ENCODE measurements at places on chromosomes 4 and X.

DNA sequence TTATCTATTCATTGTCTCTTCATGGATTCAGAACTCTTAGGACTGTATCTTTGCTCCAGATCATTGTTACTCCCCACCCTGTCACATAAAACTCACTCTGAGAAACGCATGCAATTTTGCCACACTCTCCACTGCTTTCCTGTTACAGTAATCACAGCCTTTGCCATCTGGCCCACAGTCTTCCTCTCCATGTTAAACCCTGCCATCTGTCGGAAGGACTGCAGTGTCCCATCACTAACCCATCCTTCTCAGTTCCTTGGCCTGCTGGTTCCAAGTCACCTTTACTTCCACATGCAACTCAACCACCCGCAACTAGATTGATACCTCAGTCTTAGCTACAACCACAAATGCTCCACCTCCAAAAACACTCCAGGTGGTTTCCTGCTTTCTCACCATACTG is 308.7 kb upstream of the FAM241A start:
- no peak for DNase-seq

- no peak for DNase-seq
Observed at GRCh38 chr4:171602638-171603355, 210.4 kb upstream of the GALNTL6 start.

- DNase-seq: no peak
Observed at GRCh38 chrX:39930786-39931528, 166.8 kb downstream of the BCOR start.

DNA sequence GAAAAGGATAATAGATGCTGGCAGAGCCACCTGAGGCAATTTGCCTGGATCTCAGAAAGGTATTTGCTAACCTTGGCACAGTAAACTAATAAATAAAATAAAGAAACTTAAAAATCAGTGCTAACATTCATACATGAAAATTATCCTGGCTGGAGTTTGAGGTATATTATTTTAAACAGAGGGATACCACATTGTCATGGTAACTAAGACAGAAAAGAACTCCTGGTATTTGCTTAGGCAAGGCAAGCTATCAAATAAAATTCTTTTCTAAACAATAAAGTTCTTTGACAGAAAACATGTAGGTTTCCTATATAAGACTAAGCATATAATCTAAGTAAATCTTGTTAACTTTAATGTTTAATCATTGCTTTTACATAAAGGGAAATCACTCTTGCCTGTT is 218.8 kb downstream of the MAGEB17 start:
- no peak for DNase-seq

DNA sequence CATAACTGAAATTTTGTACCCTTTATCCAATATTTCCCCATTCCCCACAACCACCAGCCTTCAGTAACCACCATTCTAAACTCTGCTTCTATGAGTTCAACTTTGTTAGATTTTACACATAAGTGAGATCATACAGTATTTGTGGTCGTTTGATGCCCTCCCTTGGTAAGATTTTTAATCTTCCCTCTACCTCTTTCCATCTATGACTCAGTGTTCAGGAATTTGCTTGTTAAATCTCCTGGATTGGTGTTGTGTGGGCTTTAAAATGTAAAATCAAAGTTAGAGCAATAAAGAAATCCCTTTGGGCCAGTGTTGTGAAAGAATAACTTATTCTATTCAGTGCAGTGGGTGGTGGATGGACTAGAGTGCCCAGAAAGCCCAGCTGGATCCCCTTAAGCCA is 37.4 kb downstream of the SLC16A2 start:
- no peak for DNase-seq

DNA sequence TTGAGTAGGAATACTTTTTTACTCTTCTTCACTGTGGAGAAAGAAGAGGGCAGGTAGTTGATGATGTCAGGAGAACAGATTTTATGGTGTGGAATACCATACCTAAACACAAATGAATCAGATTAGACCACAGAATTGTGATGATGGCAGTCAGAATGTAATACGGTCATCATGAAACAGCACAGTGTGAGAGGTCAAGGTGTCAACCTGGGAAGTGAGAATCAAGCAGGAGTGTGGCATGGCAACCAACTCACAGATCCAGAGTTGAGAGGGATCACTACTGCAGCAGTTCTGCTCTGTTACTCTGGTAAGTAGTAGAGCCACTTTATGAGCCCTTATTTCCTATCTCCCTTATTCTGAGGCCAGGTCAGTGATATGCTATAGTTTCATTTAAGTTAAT is 27.7 kb downstream of the METTL14 start:
- DNase-seq: no peak

- no peak for DNase-seq
Observed at GRCh38 chrX:110216027-110216426, 101.9 kb downstream of the AMMECR1 start.

GRCh38 chr4:76216524-76216923 is 2.9 kb upstream of the SCARB2 start:
- DNase-seq: no peak

- peak; percentile 5 for DNase-seq
Observed at GRCh38 chrX:20988118-20988517, 386.1 kb upstream of the CNKSR2 start.

GRCh38 chr4:93317561-93317960 is 511.0 kb upstream of the ATOH1 start:
- no peak for DNase-seq

DNA sequence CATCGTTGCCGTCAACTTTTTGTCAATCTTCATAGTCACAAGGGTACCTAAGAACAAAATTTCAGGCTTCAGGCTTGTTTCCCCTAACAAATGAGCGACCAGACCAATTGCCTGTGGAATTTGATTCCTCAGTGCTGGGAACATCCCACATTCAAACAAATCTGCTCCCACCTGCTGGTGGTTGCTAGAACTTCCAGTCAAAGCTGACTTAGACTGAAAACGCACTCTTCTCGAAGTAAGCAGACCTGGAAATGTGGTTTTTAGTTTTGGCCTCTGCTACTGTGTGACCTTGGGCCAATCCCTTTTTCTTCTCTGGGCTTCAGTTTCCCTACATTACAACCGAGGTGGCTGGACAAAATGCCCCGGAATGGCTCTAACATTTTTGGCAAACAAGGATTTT is 1.8 kb upstream of the GABRQ start:
- DNase-seq: peak; percentile 54

DNA sequence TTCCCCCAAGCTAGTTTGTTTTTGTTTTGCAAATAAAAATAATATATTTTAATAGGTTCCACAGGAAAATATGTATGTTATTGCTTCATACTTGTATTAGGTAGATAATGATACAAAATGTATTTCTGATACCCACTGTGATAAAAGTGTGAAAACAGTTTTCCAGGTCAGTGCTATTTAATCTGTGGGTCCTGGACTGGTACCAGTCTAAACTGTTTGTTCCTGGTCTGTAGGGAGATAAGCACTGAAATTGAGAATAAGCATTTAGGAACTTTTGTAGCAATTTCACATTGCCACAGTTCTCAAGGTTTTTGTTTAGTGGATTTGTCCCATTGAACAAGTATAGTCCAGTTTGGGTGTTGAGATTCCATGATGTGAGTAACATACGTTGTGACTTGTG is 110.5 kb downstream of the PDLIM5 start:
- no peak for DNase-seq

- DNase-seq: peak; percentile 26
Observed at GRCh38 chrX:112043997-112044396, 38.6 kb downstream of the TRPC5 start.

- DNase-seq: no peak
Observed at GRCh38 chrX:72025236-72025770, 106.4 kb downstream of the RTL5 start.

DNA sequence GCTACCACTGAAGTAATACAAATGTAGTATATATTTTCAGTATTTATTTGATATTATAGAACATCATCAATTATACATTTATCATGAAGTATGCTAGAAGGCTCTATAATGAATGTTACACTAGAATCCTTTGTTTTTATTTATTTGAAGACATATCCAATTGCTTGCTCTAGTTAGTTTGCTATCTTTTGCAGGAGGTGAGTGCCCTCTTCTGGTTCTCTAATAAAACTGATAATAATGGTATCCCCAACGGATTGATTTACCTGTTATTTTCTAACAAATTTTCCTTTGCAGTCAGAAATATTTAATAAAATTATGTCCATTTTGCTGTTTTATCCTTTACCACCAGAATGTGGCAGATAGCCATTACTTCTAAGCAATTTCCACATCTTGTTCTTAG is 274.3 kb upstream of the TACR3 start:
- no peak for DNase-seq

GRCh38 chrX:18900401-18900976 is 83.4 kb downstream of the PHKA2 start:
- no peak for DNase-seq

GRCh38 chr4:68927165-68927564 is 24.4 kb downstream of the UGT2A3 start:
- DNase-seq: no peak

DNA sequence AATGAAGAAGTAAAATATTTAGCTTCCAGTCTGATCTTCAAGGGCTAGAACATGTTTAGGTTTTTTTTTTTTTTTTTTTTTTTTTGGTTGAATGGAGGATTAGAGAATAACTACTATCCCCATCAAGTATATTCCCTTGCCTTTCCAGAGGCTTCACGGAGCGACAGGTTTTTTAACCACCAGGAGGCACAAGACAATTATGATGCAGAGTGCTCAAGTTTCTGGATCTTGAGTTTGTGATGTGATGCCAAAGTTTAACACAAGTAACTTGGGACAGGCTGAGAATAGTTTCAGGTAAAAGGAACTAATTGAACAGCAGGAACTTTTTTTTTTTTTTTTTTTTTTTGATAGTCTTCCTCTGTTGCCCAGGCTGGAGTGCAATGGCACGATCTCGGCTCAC is 30.3 kb downstream of the CCNI start:
- DNase-seq: peak; percentile 15

DNA sequence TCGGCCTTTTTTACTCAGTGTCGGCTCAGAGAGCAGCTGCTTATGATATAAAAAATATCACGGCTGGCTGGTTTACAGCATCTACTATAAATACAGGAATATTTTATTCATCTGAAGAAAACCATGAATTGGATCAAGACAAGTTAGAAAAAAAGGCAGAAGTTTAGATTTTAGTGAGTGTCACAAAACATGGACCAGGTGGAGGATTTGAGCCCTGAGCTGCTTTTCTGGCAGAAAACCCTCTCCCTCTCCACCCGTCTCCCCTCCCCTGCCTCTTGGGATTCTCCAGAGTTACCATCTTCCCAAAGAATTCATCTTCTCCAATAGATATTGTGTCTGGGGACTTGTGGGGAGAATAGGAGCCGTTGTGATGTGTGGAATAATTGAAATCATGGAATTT is 142.8 kb upstream of the RAI2 start:
- DNase-seq: no peak

- no peak for DNase-seq
Observed at GRCh38 chr4:77023920-77024319, 51.9 kb downstream of the CCNI start.

DNA sequence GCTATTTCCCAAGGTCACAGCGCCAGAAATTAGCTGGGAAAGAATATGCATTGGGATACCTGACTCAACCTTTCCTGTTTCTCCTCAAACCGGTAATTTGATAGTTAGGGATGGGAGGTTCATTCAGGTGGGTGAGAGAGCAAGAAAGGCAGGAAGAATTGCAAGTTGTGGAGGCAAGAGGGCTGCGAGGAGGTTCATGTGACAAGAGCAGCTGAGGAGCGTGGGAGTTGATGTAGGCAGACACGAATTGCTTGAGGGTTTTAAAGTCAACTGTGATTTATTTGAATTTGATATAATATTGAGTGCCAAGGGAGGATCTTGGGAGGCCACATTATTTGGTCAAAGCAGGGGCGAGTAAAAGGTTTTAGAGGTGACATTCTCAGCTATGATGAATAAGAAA is 329.0 kb downstream of the STIM2 start:
- DNase-seq: no peak

DNA sequence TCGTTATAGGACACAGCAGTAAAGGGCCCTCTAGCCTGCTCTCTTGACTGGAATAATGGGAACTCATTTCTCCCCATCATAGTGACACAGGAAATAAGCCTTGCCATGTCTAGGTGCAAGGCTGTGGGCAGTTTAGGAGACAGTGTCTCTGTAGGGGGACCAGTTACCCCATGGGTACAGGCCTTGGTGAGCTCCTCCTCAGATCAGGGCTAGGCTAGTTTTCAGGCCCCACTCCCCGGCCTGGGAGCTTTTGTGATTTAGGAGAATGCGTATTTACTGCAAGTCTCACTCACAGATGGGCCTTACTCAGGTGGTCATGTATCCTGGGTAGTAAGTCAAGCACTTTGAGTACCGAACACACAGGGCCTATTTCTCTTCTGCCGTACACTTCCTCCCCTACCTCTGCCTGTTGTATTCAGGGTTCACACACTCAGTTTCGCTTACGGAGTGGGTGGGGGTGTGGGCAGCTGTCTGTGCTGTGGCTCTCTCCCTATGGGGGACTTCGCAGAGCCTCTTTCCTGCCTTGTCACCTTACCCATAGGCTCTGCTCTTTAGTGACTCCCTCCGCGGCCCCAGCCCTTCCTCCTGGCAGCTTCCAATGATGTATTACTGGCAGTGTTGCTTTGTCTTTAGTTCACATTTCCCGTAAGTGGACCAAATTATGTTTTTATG is 34.2 kb downstream of the FAM193A start:
- no peak for DNase-seq

- DNase-seq: peak; percentile 72
Observed at GRCh38 chrX:65697211-65697641, 29.8 kb downstream of the MSN start.

DNA sequence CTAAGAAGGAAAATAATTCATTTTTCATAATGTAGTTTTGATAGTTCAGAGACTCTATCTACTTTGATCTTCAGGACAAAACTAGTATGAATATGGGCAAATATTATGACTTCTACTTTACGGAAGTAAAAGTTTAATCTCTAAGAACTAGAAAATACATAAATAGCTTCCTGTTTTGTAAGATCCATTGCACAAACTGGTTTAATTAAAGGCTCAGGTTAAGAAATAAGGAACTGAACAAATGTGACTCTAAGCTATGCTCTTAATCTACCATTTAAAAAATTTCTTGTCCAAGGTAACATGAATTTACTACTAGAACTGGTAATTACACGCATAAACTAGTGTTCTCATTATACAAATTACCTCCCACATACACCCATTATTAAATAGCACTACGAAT is 360.6 kb downstream of the INPP4B start:
- peak; percentile 29 for DNase-seq

GRCh38 chr4:146511381-146511780 is 10.4 kb downstream of the SLC10A7 start:
- peak; percentile 24 for DNase-seq

GRCh38 chr4:86451560-86452330 is 91.9 kb upstream of the MAPK10 start:
- no peak for DNase-seq

- DNase-seq: no peak
Observed at GRCh38 chr4:41132055-41132683, 82.2 kb downstream of the APBB2 start.

- DNase-seq: no peak
Observed at GRCh38 chr4:110164251-110164650, 34.2 kb downstream of the ELOVL6 start.

DNA sequence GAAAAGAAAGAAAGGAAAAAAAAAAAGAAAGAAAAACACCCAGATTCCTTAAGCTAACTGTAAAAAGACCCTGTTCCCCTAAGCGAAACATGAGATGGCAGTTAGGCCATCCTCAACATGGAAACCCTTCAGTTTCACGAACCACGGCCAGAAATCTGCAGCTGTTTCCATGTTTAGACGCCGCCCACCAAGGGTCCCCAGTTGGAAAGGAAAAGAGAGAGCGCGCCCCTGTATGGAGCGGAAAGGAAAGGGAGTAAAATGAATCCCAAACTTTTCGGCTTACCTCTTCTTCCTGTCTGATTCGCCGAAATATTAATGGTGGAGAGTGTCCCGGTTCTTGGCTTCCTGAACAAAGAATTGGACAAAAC is 38.3 kb downstream of the MGARP start:
- DNase-seq: no peak

All from KBM-7 (cell line).